ENCODE measurements at places on chromosomes 11 and 22. TPM values are rescaled to one million over a fixed set of nuclear protein-coding genes. Genes with fewer than 3 reads are reported as not detected.

PANX3 gene
- not detected for total RNA-seq

SCGB1A1 gene
- total RNA-seq = not detected

GRCh38 chr11:13962562-13963168 lies at the start of gene SPON1:
Gene SPON1 (plus strand): TSS chr11:13962723. CDS start chr11:13962905, 182 bp downstream.
- no peaks in the 10 kb centered on the region for H3K36me3 ChIP-seq
- peak within 1 kb of the TSS; percentile 40 for H3K4me3 ChIP-seq
- DNase-seq = no peak
- no peaks in the 10 kb centered on the region for H3K4me1 ChIP-seq
- H3K27ac ChIP-seq = no peak within 1 kb of the TSS

UPK3A gene
- not detected for total RNA-seq

GRCh38 chr11:72842126-72842525 lies 27.9 kb downstream of the ATG16L2 start:
- no peak for DNase-seq
- H3K4me1 ChIP-seq = peaks cover 30% of the 10 kb centered on the region
- H3K36me3 ChIP-seq = no peaks in the 10 kb centered on the region
- peak overlapping the region; percentile 29 for H3K27ac ChIP-seq
- no peaks in the 10 kb centered on the region for H3K27me3 ChIP-seq
- no peak overlapping the region for H3K4me3 ChIP-seq

GRCh38 chr11:46981436-46981835 lies 44.9 kb downstream of the CSTPP1 start:
- no peak overlapping the region for H3K27ac ChIP-seq
- no peaks in the 10 kb centered on the region for H3K36me3 ChIP-seq
- peaks cover 19% of the 10 kb centered on the region for H3K4me1 ChIP-seq
- DNase-seq = no peak

TRIM48 gene
- total RNA-seq = not detected

DNA sequence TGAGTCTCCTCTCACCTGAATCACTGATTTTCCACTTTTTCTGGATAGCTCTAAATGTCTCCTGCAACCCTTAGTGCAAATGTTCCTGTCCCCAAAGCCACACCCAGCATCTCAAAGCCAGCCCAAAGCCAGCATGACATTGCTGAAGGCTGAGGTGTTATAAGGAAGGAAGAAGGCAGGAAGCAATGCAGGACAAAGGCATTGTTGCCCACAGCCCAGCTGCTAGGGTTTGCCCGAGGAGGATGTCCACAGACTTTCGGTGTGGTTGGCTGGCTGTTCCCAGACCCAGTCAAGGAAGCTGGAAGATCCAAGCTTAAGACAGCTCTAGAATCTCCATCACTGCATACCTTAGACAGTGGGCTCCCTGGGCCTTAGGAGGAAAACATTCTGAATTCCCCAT lies 23.5 kb downstream of the CHST1 start:
- H3K27ac ChIP-seq = no peak overlapping the region
- DNase-seq = no peak
- no peaks in the 10 kb centered on the region for H3K36me3 ChIP-seq
- no peak overlapping the region for H3K4me3 ChIP-seq

GRCh38 chr22:31040542-31041398 lies 40.3 kb upstream of the SMTN start:
- no peaks in the 10 kb centered on the region for H3K36me3 ChIP-seq
- no peaks in the 10 kb centered on the region for H3K27me3 ChIP-seq
- H3K4me3 ChIP-seq = no peak overlapping the region
- H3K4me1 ChIP-seq = peaks cover 26% of the 10 kb centered on the region
- no peak for DNase-seq
- H3K27ac ChIP-seq = peak overlapping the region; percentile 87

DNA sequence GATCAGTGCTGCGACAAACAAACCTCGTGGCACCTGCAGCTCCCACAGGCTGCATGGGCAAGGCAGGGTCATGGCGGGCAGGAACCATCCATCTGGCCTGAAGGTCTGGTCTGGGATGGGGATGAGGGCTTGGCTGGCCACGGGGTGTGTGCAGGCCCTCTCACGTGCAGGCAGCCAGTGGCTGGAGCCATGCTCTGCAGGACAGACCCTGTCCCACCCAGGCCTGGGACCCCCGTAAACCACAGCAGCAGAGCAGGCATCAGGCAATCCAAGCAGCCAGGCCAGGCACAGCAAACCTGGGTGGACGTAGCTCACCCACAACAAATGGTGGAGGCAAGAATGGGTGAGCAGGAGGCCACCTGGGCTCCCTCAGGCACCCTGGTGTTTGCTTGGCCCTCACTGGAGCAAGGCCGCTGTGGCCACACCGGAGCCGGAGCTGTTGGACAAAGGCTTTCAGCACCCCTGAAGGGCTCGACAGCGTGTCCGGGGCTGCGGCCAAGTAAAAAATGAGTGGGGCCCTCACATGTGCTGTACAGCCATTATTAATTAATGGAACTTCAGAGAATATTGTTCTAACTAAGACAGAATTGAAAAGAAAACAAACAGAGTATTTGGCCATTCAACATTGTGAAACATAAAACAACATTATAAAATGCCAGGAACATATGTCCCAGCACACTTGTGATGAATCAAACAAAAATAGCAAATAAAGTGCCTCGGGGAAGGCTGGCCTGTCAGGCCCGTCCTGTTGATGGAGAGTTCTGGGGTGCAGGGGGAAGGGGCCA lies 24.0 kb upstream of the GNB1L start:
- H3K27me3 ChIP-seq = no peaks in the 10 kb centered on the region
- DNase-seq = peak; percentile 11
- peaks cover 19% of the 10 kb centered on the region for H3K4me1 ChIP-seq
- H3K4me3 ChIP-seq = no peak overlapping the region
- peaks cover 44% of the 10 kb centered on the region for H3K36me3 ChIP-seq

DNA sequence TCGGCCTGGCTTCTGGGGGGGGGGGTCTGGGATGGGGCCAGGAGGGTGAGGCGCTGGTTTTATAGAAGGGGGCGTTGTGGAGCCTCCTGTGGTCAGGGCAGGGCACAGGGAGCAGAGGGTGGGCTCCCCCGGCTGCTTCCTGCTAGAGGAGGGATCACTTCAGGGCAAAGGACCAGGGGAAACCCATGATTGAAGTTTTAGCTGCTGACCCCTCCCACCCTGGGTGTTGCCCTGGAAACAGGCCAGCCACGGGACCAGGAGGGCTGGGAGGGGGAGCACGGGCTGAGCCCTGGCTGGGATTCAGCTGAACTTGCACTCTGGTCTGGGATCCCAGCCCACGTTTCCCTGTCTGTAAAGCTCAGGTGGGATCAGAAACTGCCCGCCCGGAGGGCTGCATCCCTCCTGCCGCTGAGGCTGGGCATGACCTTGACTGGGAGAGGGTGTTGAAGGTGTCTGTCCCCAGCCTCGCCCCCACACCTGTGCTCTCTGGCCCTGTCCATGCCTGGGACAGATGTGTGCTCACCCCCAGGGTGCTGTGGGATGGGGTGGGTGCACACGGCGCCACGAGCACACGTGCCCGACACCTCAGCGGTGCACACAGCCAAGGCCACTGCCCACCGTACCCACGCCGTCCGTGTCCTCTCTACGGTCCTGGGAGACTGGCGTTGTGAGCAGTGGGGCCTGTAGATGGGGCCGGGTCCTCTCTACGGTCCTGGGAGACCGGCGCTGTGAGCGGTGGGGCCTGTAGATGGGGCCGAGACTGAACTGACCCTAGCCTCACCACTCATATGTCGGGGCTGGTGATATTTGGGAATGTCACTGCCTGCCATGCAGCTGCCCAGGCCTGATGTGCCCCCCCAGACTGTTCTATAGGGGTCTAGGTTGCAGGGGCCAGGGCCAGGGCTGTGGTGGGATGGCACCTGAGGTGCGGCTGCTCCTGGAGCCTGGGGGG lies 2.3 kb downstream of the TSPAN4 start:
- peak overlapping the region; percentile 98 for H3K27ac ChIP-seq
- no peaks in the 10 kb centered on the region for H3K36me3 ChIP-seq
- peak; percentile 92 for DNase-seq

GRCh38 chr22:49690454-49690853 lies 137.2 kb downstream of the BRD1 start:
- no peak overlapping the region for H3K27ac ChIP-seq
- DNase-seq = no peak
- no peaks in the 10 kb centered on the region for H3K36me3 ChIP-seq
- H3K4me1 ChIP-seq = no peaks in the 10 kb centered on the region
- H3K4me3 ChIP-seq = no peak overlapping the region
- H3K27me3 ChIP-seq = no peaks in the 10 kb centered on the region

- H3K36me3 ChIP-seq = no peaks in the 10 kb centered on the region
- H3K27me3 ChIP-seq = peaks cover 8% of the 10 kb centered on the region
- no peak overlapping the region for H3K27ac ChIP-seq
- no peaks in the 10 kb centered on the region for H3K4me1 ChIP-seq
These were observed 83.6 kb upstream of the PRODH start for GRCh38 chr22:19019679-19020032.

Measured in tibial nerve (tissue), 4 donors.